H7 (cell line): ENCODE measurements at places on chromosomes 16 and 17. TPM values are rescaled to one million over a fixed set of nuclear protein-coding genes. Genes with fewer than 3 reads are reported as not detected.

Gene ABI3
- 1.9 and 2.7 TPM in 2 replicates for total RNA-seq

DNA sequence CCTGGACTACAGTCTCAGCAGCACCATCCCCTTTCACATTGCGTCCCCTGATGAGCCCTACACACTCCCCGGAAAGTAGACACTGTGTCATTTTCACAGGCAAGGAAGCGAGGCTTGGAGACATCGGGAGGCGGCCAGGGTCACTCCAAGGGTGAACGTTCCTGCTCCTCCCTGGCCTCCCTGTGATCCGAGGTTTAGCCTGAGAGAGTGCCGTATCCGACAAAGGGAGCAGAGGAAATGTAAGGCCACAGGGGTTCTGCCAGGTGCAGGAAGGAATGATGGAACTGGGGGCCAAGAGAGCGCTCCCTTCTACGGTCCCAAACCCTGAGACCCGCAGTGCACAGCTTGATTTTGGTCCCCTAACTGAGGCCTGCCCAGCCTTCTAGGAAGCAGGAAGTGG, 8.0 kb upstream of the PIK3R6 start:
- no peak for DNase-seq

Gene RHBDL3
- 5.8 and 8.5 TPM in 2 replicates for total RNA-seq

DNA sequence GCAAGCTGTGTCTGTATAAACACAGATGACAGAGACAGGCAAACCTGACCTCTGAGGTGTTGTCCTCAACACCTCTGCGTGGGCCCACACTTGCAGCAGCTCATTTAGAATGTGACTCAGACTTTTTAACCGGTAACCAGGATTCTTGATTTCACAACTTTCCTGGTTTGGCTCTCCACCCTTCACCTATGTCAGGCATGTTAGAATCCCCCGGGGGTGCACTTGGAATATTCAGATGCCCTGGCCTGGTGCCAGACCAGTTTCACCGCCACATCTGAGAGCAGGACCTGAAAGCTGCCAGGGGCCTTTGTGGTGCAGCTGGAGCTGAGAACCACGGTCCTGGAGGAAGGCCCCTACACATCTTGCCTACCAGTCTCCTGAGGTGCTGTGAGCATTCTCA, 4.8 kb downstream of the DHODH start:
- no peak for DNase-seq

Gene KCNJ12
- 5.1 and 7.6 TPM in 2 replicates for total RNA-seq

DNA sequence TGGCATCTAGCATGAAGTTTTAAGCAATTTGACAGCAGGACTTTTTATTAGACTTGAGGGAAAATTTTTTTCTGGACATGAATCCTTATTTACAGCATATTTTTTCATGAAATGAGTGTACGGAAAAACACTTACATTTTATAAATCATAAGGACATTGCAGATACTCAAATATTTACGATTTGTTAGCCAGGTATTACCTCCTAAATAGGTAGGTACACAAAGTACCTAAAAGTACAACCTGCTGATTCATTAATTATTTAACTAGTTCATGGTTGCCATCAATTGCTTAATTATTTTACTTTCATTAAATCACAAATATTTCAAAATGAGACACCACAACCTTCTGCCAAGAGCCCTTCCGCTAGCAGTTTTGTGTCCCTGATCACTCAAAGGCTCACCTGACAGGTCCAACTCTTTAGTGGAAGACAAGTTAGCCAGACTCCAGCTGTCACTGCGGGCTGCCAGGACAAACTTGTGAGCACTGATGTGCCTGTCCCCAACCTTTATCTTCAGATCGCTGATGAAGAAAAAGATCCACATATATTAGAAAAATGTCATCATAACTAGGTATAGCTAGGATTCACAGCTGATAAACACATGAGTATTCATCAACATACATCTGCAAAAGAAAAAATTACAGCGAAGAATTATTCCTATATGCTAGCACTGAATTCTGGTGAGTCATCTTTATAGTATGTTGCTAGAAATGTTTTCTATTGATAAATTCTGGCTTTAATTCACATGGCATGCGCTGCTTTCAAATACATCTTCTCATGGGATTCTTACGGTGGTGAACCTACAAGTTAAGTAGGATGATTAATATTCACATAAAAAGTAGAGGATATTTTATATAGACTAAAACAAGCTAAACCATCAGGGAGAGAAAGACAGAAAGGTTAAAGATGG, 28.2 kb downstream of the ANKFY1 start:
- DNase-seq, result no peak

Gene HGS
- total RNA-seq, result 119 and 133 TPM in 2 replicates
